ENCODE measurements at places on chromosomes 1 and 21.

DNA sequence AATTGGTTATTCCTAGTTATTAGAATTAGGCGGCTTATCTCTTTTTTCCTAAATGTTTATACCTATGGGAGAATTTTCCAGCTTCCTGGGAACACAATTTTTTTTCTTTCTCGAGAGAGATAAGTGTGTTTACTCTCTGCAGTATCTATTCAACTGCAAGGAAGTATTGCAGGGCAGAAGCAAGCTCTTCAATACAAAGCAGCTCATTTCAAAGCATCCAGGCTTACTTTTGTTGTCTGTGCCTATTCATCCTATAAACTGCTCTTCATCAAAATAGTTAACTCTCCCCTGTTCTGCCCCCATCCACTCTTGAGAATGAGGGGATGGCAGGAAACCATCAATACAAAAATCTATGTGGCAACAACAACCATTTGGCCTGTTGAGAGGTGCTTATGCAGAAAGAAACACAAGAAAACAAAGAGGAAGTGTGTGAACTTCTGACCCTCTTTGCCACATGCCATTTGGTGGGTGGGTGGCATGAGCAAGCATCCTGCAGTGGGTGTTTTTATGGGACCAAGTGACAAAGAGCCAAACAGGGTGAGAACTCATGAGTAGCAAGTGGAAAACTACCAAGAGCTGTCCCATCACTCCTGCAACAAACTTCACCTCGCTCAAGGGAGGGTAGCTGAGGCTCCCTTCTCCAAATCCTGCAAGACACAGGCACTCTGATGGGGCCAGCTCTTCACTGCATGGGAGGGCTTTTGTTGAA, 50.6 kb upstream of the MRPS6 start:
- no peaks in the 10 kb centered on the region for H3K36me3 ChIP-seq
- H3K27ac ChIP-seq = no peak overlapping the region
- H3K4me3 ChIP-seq = no peak overlapping the region
- no peaks in the 10 kb centered on the region for H3K27me3 ChIP-seq
- peaks cover 6% of the 10 kb centered on the region for H3K4me1 ChIP-seq

GRCh38 chr1:201381130-201381529, 3.6 kb upstream of the TNNT2 start:
- peak overlapping the region; percentile 28 for H3K27ac ChIP-seq
- no peaks in the 10 kb centered on the region for H3K4me1 ChIP-seq
- no peak overlapping the region for H3K4me3 ChIP-seq
- no peaks in the 10 kb centered on the region for H3K36me3 ChIP-seq
- H3K27me3 ChIP-seq = peaks cover 17% of the 10 kb centered on the region
- DNase-seq = no peak

GRCh38 chr21:41973861-41974751, 20.3 kb upstream of the C2CD2 start:
- DNase-seq = peak; percentile 12
- peak overlapping the region; percentile 90 for H3K27ac ChIP-seq
- H3K4me1 ChIP-seq = peaks cover 17% of the 10 kb centered on the region
- H3K36me3 ChIP-seq = peaks cover 2% of the 10 kb centered on the region
- H3K27me3 ChIP-seq = no peaks in the 10 kb centered on the region

- peaks cover 25% of the 10 kb centered on the region for H3K4me1 ChIP-seq
- peak within 1 kb of the TSS; percentile 99 for H3K4me3 ChIP-seq
- peaks cover 1% of the 10 kb centered on the region for H3K36me3 ChIP-seq
- DNase-seq = peak; percentile 61
- H3K27ac ChIP-seq = peak within 1 kb of the TSS; percentile 97
Observed at GRCh38 chr1:33256471-33257206, at the start of gene ZNF362. TSS of gene ZNF362 (plus strand) at chr1:33256492. CDS start at chr1:33270575, 14,083 bp downstream.

- H3K27me3 ChIP-seq = no peaks in the 10 kb centered on the region
- H3K4me1 ChIP-seq = peaks cover 72% of the 10 kb centered on the region
- peak overlapping the region; percentile 100 for H3K4me3 ChIP-seq
- peaks cover 9% of the 10 kb centered on the region for H3K36me3 ChIP-seq
Observed at GRCh38 chr21:33936301-33937038, 20.9 kb upstream of the ATP5PO start.

- H3K27me3 ChIP-seq = no peaks in the 10 kb centered on the region
- H3K4me3 ChIP-seq = no peak overlapping the region
- H3K27ac ChIP-seq = no peak overlapping the region
- H3K36me3 ChIP-seq = peaks cover 6% of the 10 kb centered on the region
- no peak for DNase-seq
Observed at GRCh38 chr1:244614879-244615278, 38.0 kb upstream of the DESI2 start.

- H3K36me3 ChIP-seq = peaks cover 96% of the 10 kb centered on the region
- no peak overlapping the region for H3K4me3 ChIP-seq
- peak; percentile 79 for DNase-seq
- peaks cover 37% of the 10 kb centered on the region for H3K4me1 ChIP-seq
- H3K27ac ChIP-seq = peak overlapping the region; percentile 63
Observed at GRCh38 chr1:161209790-161210409, 5.2 kb upstream of the FCER1G start.

Measured in naive thymus-derived CD8-positive, alpha-beta T cell (primary cell).